ENCODE measurements at places on chromosomes 7 and 10. TPM values are rescaled to one million over a fixed set of nuclear protein-coding genes. Genes with fewer than 3 reads are reported as not detected.

GRCh38 chr7:29977886-29978651, 11.5 kb downstream of the SCRN1 start:
- H3K4me3 ChIP-seq, result no peak overlapping the region
- no peaks in the 10 kb centered on the region for H3K27me3 ChIP-seq
- no peak for DNase-seq
- H3K4me1 ChIP-seq, result no peaks in the 10 kb centered on the region
- peaks cover 25% of the 10 kb centered on the region for H3K36me3 ChIP-seq
- no peak overlapping the region for H3K27ac ChIP-seq

The GRB10 gene
- 0.58 TPM for total RNA-seq

- H3K27me3 ChIP-seq, result no peaks in the 10 kb centered on the region
- no peaks in the 10 kb centered on the region for H3K36me3 ChIP-seq
- no peak overlapping the region for H3K4me3 ChIP-seq
- no peak for DNase-seq
Observed at GRCh38 chr7:101952355-101953247, 135.2 kb downstream of the CUX1 start.

- H3K4me3 ChIP-seq, result no peak overlapping the region
- peaks cover 46% of the 10 kb centered on the region for H3K4me1 ChIP-seq
- no peaks in the 10 kb centered on the region for H3K27me3 ChIP-seq
- DNase-seq, result no peak
Observed at GRCh38 chr10:101767600-101767945, 8.3 kb downstream of the FGF8 start.

GRCh38 chr7:136405931-136406777, 429.0 kb upstream of the MTPN start:
- no peaks in the 10 kb centered on the region for H3K36me3 ChIP-seq
- H3K27ac ChIP-seq, result no peak overlapping the region
- DNase-seq, result peak; percentile 16
- peaks cover 7% of the 10 kb centered on the region for H3K27me3 ChIP-seq
- H3K4me3 ChIP-seq, result no peak overlapping the region

The TMEM176B gene
- total RNA-seq, result not detected

GRCh38 chr7:94530109-94530508, 20.5 kb downstream of the CASD1 start:
- H3K27ac ChIP-seq, result no peak overlapping the region
- H3K27me3 ChIP-seq, result no peaks in the 10 kb centered on the region
- no peak for DNase-seq
- peaks cover 60% of the 10 kb centered on the region for H3K36me3 ChIP-seq
- no peaks in the 10 kb centered on the region for H3K4me1 ChIP-seq

The NPY4R2 gene
- not detected for total RNA-seq

GRCh38 chr7:142188154-142188553, 69.7 kb downstream of the PRSS58 start:
- no peak for DNase-seq
- H3K27me3 ChIP-seq, result no peaks in the 10 kb centered on the region
- no peak overlapping the region for H3K27ac ChIP-seq
- H3K36me3 ChIP-seq, result no peaks in the 10 kb centered on the region

DNA sequence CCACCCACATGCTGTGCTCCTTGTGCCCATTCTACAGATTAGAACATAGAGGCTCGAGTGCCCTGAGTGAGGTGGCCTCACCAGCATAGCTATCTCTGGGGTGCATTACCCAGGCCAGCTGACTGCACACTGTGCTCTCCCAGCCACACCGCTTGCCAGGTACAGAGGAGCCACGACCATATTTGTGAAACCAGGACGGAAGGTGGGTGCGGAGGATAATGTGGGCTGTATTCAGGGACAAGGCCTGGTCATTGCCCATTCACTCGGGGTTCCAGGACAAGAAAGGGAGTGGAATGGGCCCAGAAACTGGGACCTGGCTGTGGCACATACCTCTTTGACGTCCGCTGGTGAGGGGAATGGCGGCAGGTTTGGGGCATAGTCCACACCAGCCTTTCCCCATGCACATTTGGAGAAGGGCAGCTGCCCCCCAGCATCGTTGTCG, 236.0 kb downstream of the TNS3 start:
- no peaks in the 10 kb centered on the region for H3K27me3 ChIP-seq
- H3K4me1 ChIP-seq, result no peaks in the 10 kb centered on the region
- no peak overlapping the region for H3K27ac ChIP-seq
- DNase-seq, result no peak

GRCh38 chr10:110632591-110633215, 11.4 kb upstream of the RBM20 start:
- DNase-seq, result no peak
- no peaks in the 10 kb centered on the region for H3K27me3 ChIP-seq
- no peak overlapping the region for H3K27ac ChIP-seq
- no peaks in the 10 kb centered on the region for H3K36me3 ChIP-seq
- H3K4me1 ChIP-seq, result peaks cover 50% of the 10 kb centered on the region

DNA sequence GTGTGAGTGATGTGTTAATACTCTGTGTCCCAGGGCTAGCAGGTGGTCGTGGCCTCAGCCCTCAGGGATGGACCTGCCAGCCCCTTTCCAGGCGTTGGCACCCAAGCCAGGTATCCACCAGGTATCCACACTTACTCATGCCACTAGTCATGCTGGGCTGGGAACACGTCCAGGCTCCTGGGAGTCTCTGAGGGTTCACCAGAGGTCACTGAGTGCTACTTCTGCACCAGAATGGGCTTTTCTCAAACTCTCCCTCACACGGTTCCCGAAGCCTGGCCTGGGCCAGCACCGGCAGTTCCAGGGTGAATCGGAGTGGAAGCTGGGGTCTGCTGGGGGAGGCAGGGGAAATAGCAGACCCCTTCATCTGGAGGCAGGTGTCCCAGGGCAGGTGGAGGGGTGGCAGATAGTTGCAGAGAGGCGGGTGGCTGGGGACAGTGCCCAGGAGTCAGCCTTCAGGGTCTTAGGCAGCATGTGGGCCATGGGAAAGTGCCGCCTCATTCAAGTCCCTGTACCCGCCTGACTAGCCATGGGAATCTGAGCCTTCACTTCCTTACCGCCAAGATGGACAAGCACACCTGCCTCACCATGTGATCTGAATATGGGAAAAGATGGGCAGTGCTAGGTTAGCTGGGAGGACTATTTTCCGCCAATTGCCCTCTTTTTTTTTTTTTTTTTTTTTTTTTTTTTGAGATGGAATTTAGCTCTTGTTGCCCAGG, 95.5 kb upstream of the GTF2I start:
- DNase-seq, result peak; percentile 62

The ANKRD2 gene
- 0.26 TPM for total RNA-seq

The PTN gene
- total RNA-seq, result 0.23 TPM

DNA sequence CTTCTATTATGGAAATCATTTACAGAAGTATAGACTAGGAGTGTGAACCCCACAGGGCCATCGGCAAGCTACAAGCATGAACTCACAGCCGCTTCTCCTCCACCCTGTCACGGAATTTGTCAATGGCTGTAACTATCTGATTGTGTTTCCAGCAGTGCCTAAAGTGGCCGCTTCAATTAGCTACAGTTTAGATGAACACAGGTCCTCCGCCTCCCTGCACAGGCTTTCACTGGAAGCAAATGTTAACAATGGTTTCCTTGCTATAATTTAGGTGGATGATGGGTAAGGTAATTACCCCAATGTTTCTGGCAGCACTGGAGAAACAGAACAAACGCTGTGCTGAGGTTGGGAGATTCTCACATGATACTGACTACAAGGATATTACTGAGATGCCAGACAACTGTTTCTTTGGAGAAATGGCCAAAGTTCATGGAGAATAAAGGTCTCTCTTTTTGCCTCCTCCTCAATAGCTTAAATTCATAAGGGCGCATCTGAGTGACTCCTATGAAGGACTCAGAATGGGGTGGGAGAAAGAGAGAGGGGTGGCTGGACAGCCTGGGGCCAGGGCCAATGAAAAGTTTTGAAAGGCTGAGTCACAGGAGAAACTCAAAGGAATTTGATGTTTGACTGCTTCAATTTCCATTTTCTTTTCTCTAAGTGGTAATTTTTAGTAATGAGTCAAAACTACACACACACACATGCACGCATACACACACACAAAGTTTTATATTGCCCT, 78.9 kb downstream of the SVIL start:
- no peak for DNase-seq
- H3K27ac ChIP-seq, result no peak overlapping the region
- no peaks in the 10 kb centered on the region for H3K27me3 ChIP-seq
- peaks cover 34% of the 10 kb centered on the region for H3K36me3 ChIP-seq
- H3K4me3 ChIP-seq, result no peak overlapping the region

The GIMAP8 gene
- not detected for total RNA-seq

GRCh38 chr10:28385748-28386502, 83.1 kb upstream of the MPP7 start:
- DNase-seq, result no peak
- no peak overlapping the region for H3K4me3 ChIP-seq
- no peaks in the 10 kb centered on the region for H3K4me1 ChIP-seq
- H3K36me3 ChIP-seq, result no peaks in the 10 kb centered on the region

- no peaks in the 10 kb centered on the region for H3K36me3 ChIP-seq
- no peak for DNase-seq
- H3K27ac ChIP-seq, result peak overlapping the region; percentile 64
- H3K27me3 ChIP-seq, result no peaks in the 10 kb centered on the region
- H3K4me3 ChIP-seq, result no peak overlapping the region
- peaks cover 29% of the 10 kb centered on the region for H3K4me1 ChIP-seq
Observed at GRCh38 chr10:3805201-3805790, 20.3 kb upstream of the KLF6 start.

GRCh38 chr7:22858640-22859561, 36.3 kb upstream of the TOMM7 start:
- no peaks in the 10 kb centered on the region for H3K27me3 ChIP-seq
- H3K4me1 ChIP-seq, result peaks cover 16% of the 10 kb centered on the region
- no peak overlapping the region for H3K27ac ChIP-seq
- H3K36me3 ChIP-seq, result peaks cover 23% of the 10 kb centered on the region
- no peak for DNase-seq

- DNase-seq, result no peak
Observed at GRCh38 chr7:15130666-15131541, 228.4 kb upstream of the DGKB start.

DNA sequence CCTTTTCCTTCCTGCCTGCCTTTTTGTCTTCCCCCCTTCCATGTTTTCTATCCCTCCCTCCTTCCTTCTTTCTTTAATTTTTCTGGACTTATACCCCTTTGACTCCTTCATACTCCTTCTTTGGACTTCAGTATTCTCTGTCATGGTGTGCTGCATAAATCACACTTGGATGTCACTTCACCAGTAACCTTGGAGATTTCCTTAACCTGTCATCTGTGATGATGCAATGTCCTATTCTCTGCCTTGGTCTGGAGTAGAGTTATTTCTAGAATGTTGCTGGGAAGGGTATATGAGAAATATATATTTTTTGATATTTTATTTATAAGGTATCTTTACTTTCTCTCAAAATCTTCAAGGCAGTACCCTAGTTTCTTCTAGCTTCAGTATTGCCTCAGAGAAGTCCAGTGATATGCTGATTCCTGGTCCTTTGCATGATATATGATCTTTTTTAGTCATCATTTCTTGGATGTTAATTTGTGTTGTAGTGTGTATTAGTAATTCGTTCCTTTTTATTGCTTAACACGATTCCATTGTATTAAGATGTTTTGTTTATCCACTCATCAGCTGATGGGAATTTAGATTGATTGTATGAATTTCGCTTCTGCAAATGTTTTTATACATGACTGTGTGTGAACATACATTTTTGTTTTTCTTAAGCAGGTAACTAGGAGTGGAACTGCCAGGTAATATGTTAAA, 206.9 kb upstream of the MBL2 start:
- no peaks in the 10 kb centered on the region for H3K27me3 ChIP-seq
- H3K4me1 ChIP-seq, result no peaks in the 10 kb centered on the region
- no peak overlapping the region for H3K27ac ChIP-seq
- no peak overlapping the region for H3K4me3 ChIP-seq

The PIP gene
- total RNA-seq, result not detected

The NPSR1 gene
- not detected for total RNA-seq

The DIP2C gene
- 5.0 TPM for total RNA-seq

The BAIAP2L1 gene
- 21.7 TPM for total RNA-seq

The POLR2J2 gene
- 1.6 TPM for total RNA-seq

DNA sequence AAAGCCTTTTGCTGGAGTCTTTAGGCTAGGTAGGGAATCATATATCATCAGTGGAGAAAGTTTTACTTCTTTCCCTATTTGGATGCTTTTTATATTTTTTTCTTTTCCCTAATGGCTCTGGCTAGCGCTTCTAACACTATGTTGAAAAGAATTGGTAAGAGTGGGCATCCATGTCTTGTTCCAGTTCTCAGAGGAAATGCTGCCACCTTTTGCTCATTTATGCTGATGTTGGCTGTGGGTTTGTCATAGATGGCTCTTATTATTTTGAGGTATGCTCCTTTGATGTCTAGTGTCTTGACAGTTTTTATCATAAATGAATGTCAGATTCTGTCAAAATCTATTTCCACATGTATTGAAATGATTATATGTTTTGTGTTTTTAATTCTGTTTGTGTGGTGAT, 1544.1 kb downstream of the REEP3 start:
- H3K36me3 ChIP-seq, result no peaks in the 10 kb centered on the region
- H3K4me1 ChIP-seq, result no peaks in the 10 kb centered on the region
- no peaks in the 10 kb centered on the region for H3K27me3 ChIP-seq

DNA sequence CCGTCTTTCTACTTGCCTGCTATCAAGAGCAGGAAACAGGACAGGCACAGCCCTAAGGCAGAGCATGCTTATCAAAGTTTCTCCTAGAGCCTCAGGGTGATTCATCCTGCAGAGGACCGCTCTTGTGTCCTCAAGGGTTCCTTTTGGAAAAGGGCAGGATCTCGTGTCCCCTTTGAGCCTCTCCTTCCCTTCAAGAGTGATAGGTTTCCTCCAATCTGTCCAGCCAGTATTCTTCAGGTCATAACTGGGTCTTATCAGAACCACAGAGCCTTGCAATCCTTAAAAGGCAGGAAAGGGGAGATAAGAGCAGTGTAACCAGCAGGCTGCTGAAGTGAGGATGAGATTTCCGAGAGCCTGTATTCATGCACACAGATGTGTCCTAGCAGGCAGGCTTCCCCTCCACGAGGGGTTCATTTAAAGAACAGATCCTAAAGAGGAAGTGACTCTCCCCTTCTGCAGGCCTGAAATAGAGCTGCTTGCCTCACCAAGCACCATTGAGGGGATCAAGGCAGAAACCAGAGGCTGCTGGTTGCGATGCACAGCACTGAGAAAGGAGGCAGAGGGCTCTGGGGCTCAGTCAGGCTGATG, 90.5 kb upstream of the SVIL start:
- no peak for DNase-seq
- H3K36me3 ChIP-seq, result peaks cover 3% of the 10 kb centered on the region
- H3K4me3 ChIP-seq, result no peak overlapping the region
- no peak overlapping the region for H3K27ac ChIP-seq

- peaks cover 4% of the 10 kb centered on the region for H3K4me1 ChIP-seq
- H3K27me3 ChIP-seq, result no peaks in the 10 kb centered on the region
- H3K4me3 ChIP-seq, result no peak overlapping the region
- DNase-seq, result no peak
- H3K36me3 ChIP-seq, result no peaks in the 10 kb centered on the region
Observed at GRCh38 chr7:111931958-111932357, 274.2 kb downstream of the DOCK4 start.

DNA sequence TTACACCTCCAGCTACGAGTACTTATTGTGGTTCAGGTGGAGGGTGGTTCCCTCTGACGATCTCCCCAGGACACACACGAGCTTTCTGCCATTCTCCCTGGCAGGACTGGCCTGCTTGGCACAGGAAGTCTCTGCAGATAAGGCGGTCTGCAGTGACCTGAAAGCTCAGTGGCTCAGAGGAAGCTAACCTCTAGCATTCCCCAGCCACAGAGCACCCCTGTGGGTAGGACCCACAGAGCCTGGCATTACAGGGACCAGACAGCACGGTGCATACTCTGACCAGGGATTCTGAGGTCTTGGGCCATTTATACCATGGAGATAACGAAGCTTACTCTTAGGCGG, 1.9 kb upstream of the GPR146 start:
- H3K4me1 ChIP-seq, result peaks cover 6% of the 10 kb centered on the region
- no peaks in the 10 kb centered on the region for H3K27me3 ChIP-seq
- no peak overlapping the region for H3K27ac ChIP-seq
- no peak overlapping the region for H3K4me3 ChIP-seq
- DNase-seq, result no peak
- no peaks in the 10 kb centered on the region for H3K36me3 ChIP-seq
